ENCODE measurements at places on chromosomes 5 and 9.

DNA sequence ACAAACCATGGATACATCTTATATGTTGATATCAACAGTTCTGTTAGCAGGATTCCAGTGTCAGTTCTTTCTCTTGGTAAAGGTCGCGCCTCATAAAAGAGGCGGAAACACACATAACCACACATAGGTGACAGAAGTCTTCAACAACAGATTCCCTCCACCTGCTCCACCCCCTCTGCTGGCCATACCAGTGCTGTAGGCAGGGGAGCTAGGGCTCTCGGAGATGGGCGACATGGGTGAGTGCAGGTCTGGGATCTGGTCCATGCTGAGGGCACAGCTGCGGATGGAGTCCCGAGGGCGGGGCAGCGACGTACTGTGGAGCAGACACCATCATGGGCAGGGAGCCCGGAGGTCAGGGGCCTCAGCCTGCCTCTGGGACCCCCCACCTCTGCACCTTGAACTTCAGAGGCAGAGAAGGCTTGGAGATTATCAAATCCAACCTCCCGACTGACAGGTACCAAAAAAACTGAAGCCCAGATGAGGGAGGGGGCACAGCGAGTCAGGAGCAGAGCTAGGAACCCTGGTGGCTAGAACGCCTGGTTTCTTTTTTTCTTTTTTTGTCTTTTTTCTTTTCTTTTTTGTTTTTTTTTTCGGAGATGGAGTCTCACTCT, 12.0 kb upstream of the TOR2A start:
- DNase-seq, result no peak

GRCh38 chr5:82376307-82376706, 98.2 kb upstream of the RPS23 start:
- no peak for DNase-seq

GRCh38 chr5:66138637-66139317, 5.3 kb upstream of the SREK1 start:
- DNase-seq, result no peak

DNA sequence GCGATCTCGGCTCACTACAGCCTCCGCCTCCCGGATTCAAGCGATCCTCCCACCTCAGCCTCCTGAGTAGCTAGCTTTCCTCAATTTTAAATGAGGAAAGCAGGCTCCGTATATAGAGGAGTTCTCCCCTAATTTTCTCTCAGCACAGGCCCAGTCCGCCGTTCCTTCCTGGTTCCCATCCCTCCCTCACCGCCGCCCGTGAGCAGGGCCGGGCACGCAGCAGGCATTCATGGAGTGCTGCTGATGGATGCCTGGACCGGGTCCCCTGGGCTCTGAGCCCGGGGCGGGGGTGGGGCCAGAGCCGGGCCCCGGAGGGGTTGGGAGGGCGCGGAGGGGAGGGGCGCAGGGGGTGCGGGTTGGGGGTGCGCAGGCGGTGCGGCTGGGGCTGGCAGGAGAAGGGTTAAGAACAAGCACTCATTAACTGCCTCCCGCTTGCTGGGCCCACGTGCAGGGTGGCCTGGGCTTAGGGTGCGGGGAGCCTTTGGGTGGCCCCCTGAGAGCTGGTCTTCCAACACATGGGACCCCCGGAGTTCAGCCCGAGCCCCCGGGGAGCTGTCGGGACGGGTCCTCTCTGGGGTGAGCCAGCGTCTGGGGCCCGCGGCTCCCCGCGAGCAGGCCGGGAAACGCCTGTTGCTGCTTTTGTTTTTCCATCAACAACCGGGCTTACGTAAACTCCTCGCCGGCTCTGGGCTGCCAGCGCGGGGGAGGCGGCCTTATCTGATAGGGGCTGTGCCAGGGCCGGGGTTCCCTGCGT, 33.7 kb downstream of the LHX2 start:
- peak; percentile 50 for DNase-seq

- no peak for DNase-seq
Observed at GRCh38 chr9:10525972-10526371, 86.8 kb downstream of the PTPRD start.

DNA sequence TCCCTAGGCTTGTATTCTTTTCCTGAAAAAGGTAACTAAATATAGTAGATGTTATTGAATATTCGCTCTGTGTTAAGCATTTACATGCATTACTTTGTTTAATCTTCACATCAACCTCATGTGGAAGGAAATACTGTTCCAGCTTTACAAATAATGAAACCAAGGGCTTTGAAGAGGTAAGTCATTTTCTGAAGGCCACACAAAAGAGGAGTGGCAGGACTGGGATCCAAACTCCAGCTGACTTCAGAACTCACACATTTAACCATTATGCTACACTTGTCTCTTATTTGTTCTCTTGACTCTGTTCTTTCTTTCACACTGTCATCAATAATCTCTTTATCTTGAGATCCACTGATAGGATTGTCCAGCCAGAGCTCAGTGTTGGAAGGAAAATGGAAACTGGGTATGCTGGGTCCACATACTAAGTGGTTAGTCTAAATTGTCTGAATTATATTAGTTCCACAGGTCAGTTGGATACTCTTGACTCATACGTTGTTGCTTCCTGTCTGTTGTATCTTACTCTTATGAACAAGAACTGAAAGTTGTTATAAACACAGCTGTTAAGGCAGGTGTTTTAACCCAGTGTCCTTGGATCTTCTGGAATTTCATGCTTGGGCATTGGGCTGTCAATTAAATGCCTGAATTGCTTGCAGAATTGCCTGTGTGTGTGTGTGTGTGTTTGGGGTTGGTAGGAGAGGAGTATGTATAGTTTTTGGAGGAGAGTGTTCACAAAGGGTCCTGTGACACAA, 65.6 kb downstream of the TLE4 start:
- DNase-seq, result no peak

DNA sequence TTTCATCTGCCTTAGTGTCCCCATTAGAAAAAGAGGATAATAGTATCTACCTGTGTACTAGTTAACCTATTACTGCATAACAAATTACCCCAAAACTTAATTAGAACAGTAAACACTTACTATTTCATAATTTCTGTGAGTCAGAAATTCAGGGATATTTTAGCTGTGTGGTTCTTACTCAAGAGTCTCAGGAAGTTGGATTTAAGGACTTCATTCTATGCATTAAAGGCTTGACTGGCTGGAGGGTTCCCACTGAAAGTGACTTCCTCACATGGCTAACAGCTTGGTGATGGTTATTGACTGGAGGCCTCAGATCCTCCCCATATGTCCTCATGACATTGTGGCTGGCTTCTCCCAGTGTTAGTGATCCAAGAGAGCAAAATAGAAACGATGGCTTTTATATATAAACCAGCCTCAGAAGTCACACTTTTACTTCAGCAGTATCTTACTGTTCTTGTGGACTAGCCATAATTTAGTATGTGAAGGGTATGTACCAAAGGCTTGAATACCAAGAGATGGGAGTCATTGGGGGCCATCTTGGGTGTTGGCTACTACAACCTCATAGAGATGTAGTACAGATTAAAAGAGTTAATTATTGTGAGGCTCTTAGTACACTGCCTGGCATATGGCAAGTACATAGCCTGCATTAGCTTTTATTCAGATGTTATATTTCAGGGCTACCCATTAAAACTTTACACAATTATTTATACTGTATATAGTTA, 9.9 kb downstream of the RAD23B start:
- no peak for DNase-seq

GRCh38 chr5:6656680-6657079, 23.4 kb downstream of the SRD5A1 start:
- DNase-seq, result peak; percentile 9

DNA sequence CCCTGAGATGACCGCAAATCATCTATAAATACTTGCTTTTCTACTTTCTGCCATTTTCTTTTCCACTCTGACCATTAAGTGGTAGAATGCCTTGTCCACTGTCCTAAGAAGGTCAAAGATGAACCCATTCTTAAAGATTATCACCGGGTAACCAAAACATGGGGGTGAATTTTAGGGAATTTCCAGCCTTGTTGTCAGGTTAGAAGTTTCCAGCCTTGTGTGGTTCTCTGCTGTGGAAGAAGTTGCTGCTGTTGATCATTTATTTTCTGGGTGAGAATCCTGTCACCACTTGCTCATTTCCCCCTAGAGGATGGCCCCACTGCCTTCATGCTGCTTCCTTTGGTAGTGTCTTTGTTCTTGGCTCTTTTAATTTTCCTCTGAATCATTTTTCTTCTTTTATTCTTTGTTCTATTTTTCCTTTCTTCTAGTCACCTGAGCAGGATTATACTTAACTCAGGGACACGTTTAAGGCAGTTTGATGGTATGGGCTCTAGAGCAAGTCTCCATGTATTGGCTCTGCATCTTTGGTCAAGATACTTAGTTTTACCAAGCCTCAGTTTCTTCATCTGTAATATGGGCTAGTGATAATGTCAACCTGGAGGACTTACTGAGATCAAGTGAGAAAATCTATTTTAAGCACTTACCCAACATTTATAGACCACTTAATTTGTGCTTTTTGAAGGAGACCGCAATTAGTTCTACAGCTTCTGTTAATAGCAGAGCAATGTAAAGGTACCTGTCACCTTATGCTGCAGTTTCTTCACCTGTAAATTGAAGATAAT, 266.2 kb downstream of the ARHGAP26 start:
- no peak for DNase-seq

GRCh38 chr9:63817622-63818518, 1467.1 kb downstream of the FOXD4L5 start:
- no peak for DNase-seq

DNA sequence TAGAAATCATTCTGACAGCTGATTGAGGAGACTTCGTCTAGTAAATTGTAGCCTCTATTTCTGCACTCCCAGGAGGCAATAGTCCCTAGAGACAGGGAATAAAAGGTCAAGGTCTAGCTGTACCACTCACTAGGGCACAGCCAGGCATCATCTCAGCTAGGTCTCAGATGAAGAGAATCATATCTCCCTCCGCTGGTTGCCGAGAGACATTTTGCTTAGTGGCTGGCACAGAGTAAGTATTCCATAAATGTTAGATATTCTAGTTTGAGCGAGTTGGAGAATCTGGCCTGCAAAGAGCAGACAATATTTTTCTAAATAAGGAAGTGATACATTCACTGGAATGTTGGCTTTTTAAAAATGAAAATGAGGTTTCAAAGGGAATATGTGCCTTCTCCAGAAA, 180.4 kb upstream of the ACTBL2 start:
- DNase-seq, result no peak

- DNase-seq, result no peak
Observed at GRCh38 chr5:25224316-25224982, 579.7 kb upstream of the CDH10 start.

GRCh38 chr9:15420796-15421195, 1.9 kb upstream of the SNAPC3 start:
- no peak for DNase-seq

GRCh38 chr5:17238521-17239041, 21.1 kb downstream of the BASP1 start:
- peak; percentile 75 for DNase-seq

- DNase-seq, result no peak
Observed at GRCh38 chr5:109701252-109701651, 11.5 kb downstream of the MAN2A1 start.

DNA sequence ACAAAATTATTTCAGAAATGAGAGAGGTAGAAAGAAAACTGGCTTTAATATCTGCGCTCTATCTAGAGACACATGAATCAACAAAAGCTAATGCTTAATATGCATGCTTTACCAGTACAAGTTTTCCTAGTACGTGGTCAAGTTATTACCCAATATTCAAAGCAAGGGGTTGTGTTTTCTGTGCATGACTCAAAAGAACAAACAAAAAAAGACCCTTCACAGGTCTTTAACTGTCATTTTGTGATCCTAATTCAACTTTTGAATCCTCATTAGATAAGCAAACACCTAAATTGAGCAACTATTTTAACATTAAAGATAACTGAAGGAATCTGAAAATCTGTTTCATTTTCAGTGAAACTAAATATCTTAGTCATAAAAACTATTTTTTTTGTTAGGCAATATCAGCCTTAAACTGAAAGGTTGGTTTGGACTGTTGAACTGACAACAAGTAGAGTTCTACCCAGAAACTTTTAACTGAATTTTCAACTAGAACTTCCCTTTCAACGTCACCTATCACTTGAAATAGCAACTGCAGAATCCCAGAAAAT, 12.5 kb downstream of the ST8SIA4 start:
- DNase-seq, result no peak

DNA sequence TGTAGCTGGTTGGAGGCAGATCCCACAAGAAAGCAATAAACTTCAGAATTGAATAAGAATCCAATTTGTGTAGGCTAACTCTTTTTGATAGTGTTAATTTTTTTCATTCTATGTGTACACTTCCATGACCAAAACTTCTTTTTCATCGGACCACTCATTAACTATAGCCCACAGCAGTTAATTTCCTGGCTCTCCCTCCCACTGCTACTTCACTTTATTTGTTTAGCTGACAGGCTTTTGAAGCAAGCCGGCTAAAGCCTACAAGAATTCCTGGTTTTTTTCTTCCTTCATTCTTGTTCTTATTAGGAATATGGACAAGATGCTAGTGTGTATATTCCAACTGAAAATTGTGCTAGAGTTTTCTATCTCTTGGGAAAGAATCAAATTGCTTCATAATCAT, 329.2 kb upstream of the CCNH start:
- no peak for DNase-seq

DNA sequence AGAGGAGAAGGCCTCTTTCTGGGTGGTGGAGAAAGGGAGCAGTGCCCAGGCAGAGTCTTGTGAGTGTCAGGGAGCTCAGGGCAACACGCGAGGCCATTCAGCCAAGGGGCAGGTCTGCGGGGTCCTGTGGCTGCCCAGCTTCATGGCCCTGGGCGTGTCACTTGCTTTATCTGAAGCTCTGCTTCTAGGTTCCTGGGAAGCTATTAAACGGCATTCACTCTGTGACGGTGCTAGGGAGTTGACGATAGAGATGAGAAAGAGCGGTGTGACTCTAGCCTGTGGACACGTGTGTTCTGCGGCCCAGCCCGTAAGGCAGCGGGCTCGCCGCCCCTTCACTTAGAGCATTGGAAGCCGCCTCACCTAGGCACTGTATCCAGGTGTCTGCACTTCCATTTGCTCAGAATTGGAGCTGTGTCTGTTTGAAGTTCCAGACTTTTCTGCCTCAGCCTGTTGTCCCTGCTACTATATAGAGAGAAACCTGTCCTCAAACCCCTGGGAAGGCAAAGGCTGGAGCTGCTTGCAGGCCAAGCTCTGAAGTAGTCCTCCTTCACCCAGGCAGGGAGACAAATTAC, 88.3 kb downstream of the PHF2 start:
- no peak for DNase-seq

DNA sequence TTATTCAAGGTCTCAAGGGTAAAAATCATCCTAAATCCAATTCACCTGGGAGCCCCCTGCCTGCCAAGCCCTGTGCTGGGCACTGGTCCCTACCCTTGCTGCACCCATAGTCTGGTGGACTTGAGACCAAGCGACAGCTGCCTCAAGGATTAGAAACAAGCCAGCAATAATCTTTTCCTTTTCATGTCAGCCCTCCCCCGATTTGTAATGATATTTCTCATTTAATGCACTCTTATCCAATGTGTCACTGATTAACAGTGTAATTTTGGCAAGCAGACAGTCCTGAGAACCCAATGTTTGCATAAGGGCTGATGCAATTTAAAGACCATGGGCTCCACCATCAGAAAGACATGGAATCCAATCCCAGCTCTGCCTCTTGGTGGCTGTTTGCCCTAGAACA, 108.9 kb downstream of the ACTL7B start:
- peak; percentile 83 for DNase-seq
